ENCODE measurements at places on chromosomes 2 and 18.

GRCh38 chr2:198710562-198710961 is 747.2 kb downstream of the SATB2 start:
- DNase-seq, result no peak

DNA sequence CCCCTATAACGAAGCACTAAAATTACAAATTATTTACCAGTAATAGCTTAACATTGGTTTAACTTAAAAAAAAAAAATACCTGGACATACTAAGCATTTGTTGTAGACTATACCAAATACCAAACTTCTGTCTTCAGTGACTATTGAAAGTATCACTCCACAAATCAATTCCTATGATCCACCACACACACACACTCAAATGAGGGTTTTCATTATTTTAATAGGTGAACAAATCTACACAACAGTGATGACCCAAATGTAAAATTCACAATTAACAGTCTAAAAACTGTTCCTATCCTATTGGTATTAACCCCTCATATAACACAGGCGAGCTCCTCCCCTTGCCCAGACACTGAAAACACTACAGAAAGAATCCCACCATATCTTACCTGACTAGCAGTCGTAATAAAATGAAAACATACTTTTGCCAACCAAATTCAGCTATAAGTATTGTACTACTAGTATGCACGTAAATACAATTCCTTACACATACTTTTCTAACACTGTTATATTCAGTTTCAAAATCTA is 2.5 kb downstream of the SP3 start:
- DNase-seq, result no peak

- no peak for DNase-seq
Observed at GRCh38 chr2:10249798-10250197, 52.9 kb upstream of the HPCAL1 start.

DNA sequence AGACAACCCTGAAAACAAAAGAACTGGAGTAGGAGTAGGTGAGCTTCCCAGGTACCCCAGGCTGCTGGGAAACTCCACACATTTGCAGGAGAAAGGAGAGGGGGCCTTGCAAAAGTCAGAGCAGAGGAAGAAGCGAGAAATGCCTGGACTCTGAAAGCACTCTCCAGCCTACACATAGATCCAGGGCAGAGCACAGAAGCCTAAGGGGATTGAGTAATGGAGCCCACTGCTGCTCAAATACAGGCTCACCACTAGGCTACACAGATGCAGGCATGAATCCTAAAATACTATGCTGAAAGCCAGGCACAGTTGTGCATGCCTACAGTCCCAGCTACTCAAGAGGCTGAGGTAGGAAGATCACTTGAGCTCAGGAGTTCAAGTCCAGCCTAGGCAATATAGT is 33.4 kb downstream of the OSBPL1A start:
- no peak for DNase-seq

GRCh38 chr18:12750715-12751502 is 48.1 kb downstream of the PSMG2 start:
- DNase-seq, result no peak

GRCh38 chr2:114929225-114929624 is 486.8 kb downstream of the DPP10 start:
- no peak for DNase-seq

GRCh38 chr2:25230198-25230947 is 62.0 kb upstream of the POMC start:
- no peak for DNase-seq

GRCh38 chr2:224268441-224268840 is 133.5 kb downstream of the FAM124B start:
- no peak for DNase-seq

DNA sequence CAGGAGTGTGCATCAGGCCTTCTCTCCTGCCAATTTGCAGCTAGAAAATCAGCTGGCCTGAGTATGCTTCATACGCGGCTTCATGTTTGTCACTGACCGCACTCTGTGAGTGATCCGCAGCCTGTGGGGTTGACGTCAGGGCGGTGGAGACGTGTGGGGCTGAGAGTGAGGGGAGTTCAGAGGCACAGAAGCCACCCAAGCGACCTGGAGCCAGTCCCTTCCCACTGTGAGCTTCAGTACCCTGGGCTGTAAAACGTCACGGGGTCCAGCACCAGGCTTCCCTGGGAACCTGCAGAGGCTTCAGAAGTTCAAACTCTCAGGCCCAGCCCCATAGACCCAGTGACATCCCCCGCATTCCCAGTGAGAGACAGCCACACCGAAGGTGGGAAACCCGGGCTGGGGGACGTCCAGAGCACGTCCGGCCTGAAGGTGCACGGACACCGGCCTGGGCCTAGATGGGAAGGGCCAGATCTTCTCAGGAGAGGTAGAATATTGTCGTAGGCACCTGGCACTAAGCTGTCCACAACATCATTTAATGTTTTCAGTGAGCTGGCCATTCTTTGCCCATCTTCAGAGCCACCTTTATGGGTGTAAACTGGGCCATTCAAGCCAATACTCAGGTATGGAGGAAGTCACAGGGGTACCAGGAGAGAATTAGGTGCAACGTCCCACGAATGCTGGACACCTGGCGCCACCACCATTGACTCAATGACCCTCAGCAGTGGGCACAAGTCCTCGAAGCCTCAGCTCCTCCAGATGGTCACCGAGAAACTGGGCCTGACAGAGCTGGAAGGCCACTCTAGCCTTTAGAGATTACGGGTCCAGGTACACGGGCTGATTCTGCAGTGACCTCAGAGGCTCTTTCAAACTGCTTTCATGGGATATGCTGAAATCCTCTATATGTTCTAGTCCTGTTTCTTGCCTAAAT is 235.6 kb upstream of the MYT1L start:
- DNase-seq, result no peak

DNA sequence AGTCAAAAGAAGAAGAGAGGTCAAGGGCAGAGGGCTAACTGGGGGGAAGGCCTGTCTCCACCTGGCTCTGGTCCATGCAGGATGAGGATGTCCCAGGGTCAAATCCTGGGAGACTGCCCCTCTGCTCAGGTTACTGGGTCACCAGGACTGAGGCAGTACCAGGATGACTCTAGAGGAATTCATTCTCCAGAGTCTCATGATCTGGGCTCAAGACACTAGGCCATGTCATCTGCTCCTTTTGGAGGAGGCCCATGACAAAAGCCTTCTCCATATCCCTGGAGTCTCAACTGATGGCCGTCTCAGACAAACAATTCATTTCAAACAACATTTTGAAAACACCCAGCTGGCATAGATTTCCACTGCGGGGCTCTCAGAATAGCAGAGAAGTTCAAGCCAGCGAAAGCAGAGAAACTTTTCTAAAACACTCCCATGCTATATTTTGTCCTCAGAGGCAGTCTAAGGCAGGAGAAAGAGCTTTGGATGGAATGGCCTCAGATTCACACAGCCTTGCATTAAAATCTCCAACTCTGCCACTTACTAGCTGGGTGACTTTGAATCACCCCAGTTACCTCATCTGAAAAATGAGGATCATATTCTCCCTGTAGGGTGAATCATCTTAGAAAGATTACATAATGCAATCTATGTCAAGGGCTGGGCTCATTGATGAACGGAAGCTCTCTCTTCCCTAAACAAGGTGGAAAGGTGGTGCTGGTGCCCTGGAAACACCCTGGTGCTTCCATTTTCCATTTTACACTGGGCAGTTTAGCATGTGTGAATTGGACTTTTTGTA is 48.8 kb upstream of the LCLAT1 start:
- no peak for DNase-seq

- DNase-seq, result no peak
Observed at GRCh38 chr2:124763611-124764010, 738.5 kb downstream of the CNTNAP5 start.

GRCh38 chr2:9797681-9798556 is 45.4 kb upstream of the TAF1B start:
- DNase-seq, result no peak

DNA sequence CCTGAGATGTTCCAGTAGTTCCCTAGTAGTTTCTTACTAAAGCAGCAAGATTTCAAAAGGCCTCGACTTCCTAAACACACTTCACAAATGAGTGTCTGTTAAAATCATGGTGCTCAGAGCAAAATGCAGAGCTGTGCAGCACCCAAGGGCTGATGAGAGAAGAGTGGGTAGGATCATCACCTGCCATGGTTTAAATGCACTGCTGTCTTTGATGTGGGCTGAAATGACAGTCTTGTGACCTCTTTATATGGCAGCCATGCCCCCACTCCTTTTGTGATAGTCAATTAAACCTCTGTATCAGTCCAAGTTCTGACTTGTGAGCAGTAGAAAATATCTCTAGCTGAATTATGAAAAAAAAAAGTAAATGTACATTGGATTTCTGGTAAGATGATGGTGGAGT is 107.1 kb downstream of the TFCP2L1 start:
- no peak for DNase-seq

DNA sequence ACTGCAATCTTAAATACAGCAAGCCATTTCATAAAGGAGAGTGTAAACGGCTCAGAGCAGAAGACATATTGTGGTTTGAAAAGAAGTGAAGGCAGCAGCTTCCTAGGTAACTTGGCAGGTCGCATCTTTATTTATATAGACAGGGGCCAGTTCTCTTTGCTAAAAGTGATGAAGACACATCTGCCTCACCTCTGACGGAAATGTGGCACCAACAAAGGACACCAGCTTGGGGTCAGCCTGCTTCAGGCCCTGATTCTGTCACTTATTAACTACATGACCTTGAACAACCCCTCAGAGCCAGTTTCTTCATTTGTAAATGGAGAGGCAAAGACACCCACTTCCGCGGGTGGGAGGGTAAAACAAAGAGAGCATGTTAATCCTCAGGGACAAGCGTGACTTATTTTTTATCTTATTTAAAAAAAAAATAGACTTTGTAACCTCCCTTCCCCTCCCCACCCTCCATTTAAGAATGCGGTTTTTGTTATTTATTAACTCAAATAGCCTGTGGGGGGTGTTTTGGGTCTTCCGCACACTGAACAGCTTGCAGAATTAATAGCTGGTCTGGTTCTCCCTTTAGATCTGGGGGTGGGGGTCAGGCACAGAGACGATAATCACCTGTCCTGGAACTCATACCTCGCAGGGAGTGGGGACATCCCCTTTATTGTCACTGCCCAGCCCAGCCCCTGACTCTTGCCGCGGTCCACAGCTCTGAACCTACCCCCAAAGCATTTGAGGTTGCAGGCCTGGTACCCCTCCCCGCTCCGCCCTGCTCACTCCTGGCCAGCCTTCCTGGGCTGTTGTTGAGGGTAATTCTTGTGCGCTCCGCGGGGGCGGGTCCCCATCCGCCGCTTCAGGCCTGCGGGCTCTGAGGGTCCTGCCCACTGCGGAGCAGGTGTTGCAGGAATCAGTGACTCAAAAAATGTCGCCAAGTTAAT is 64.2 kb upstream of the TMEM17 start:
- DNase-seq, result no peak

DNA sequence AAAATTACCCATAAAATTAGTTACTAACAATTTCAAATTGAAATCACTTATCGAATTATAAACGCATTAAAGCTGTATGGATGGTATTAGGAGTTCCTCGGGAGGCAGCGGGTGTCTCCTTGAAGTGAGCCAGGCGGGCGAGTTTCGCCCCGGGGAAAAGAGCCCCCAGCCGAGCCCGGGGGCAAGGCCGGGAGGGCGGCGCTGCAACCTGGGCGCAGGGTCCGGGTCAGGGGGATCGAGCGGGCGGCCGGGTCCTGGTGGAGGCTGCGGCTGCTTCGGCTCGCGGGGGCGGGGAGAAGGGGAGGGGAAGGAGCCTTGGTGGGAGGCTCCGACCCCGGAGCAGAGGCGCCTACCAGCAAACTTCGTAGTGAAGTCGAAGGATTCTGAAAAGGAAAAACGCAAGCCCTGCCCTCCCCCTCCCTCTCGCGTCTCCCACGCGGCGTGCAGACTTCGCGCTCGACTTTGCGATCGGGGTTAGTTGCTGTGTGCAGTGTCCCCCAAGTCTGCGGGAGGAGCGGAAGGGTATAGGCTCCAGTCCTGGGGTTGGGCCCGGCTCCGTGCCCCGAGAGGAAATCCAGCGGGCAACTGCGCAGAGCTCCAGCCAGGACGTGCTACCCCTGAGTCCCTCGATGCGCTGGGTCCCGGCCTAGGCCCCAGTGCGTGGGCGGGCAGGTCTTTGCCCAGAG is 140.8 kb downstream of the MEIS1 start:
- DNase-seq, result no peak

- no peak for DNase-seq
Observed at GRCh38 chr2:37421686-37422085, 77.3 kb downstream of the QPCT start.

- DNase-seq, result no peak
Observed at GRCh38 chr18:50312296-50313030, 25.0 kb upstream of the CXXC1 start.

GRCh38 chr18:58977801-58978200 is 113.1 kb downstream of the ZNF532 start:
- DNase-seq, result no peak

- no peak for DNase-seq
Observed at GRCh38 chr2:149761611-149762010, 174.0 kb upstream of the MMADHC start.

GRCh38 chr18:48952287-48953103 is 1.7 kb upstream of the SMAD7 start:
- DNase-seq, result no peak

DNA sequence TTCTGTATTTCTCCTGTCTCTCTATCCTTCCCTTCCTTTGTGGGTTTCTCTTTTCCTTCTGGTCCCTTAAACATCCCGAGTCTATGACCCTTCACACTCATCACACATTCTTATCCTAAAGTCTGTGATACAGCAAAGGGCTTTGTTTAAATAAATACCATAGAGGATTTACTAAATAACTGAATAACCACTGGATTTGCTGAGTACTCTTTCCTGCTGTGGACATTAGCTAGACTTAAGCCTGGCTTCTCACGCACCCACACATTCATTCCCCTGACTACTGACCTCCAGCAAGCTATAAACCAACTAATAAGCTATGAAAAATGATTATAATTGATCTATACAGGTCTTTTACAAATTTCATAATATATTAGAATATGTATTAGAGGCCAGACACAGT is 76.6 kb downstream of the COL4A3 start:
- DNase-seq, result no peak

GRCh38 chr2:130310881-130311280 is 31.8 kb upstream of the IMP4 start:
- no peak for DNase-seq

DNA sequence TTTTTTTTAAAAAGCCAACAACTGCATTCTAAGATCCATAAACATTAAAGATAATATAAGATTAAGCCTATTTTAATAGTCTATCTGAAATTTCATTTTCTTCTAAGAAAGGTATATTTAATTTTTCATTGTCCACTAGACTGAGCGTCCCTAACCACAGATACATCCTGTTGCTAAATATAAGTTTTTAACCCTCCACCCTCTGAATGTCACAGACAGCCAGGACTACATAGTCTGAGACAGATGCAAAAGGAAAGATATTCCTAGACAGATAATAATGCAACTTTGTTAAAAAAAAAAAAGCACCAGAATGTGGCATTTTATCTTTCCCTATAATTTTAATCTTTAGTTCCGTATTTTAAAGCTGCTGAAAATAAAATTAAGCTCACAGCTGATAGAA is 114.6 kb downstream of the ZEB2 start:
- no peak for DNase-seq

DNA sequence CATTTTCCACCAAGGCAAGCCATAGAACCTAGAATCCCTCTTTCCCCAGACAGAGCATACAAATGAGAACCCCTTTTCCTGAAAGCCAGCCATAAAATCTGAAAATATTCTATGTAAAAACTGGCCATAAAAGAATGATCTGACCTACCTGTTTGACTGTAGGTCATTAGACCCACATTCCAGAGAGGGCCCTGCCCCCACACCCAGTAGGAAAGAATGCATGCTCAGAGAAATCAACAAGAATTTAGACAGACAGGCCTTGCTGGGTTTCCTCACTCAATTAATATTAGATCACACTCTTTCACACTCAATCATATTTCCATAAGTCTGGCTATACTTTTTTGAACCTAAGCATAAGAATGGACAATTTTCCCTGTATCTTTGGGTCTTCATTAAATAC is 929.5 kb downstream of the ERBB4 start:
- DNase-seq, result no peak

GRCh38 chr2:200615247-200615646 is 29.4 kb downstream of the AOX1 start:
- DNase-seq, result no peak

Data from T-cell (primary cell).